Osteocyte (in vitro differentiated cells): ENCODE measurements at places on chromosomes 5 and 9. TPM values are rescaled to one million over a fixed set of nuclear protein-coding genes. Genes with fewer than 3 reads are reported as not detected.

GRCh38 chr5:68653471-68653870 lies 437.9 kb downstream of the PIK3R1 start:
- no peak overlapping the region for H3K4me3 ChIP-seq
- DNase-seq = no peak
- H3K36me3 ChIP-seq = no peaks in the 10 kb centered on the region
- no peaks in the 10 kb centered on the region for H3K27me3 ChIP-seq
- H3K27ac ChIP-seq = no peak overlapping the region

CRB2 gene
- not detected in 2 replicates for total RNA-seq

- H3K4me1 ChIP-seq = no peaks in the 10 kb centered on the region
- no peak for DNase-seq
- no peak overlapping the region for H3K27ac ChIP-seq
- no peaks in the 10 kb centered on the region for H3K27me3 ChIP-seq
- no peak overlapping the region for H3K4me3 ChIP-seq
- H3K36me3 ChIP-seq = peaks cover 10% of the 10 kb centered on the region
Observed at GRCh38 chr5:110306650-110307049, 419.8 kb downstream of the TMEM232 start.

DNA sequence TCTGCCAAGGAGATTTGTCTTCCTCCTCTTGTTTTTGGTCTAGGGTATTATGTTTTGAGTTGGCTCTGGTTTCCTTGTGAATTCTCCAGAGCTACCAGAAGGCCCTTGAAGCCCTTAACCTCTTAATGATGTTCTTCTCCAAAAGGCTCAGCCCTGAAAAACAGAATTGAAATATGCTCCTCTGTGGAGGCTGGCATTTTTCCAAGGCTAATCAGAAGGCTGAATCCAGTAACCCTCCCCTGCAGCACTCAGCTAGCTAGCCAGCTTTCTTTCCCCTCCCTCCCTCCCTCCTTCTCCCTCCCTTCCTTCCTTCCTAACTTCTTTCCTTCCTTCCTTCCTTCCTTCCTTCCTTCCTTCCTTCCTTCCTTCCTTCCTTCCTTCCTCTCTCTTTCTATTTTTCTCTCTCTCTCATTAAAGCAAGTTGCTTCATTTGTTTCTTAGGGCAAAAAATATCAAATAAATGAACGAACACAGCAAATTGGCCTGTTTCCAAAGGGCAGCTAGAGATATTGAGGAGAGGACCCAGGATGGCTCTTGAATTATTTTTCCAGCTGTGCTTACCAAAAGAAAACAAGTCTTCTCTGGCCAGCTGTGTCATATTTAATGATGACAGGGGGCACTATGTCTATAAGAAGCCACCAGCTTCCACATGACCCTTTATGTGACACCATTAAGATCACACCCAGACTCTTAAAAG lies 38.7 kb downstream of the JAKMIP2 start:
- no peak overlapping the region for H3K4me3 ChIP-seq
- no peak for DNase-seq
- no peak overlapping the region for H3K27ac ChIP-seq
- H3K27me3 ChIP-seq = no peaks in the 10 kb centered on the region
- H3K36me3 ChIP-seq = no peaks in the 10 kb centered on the region
